ENCODE measurements at places on chromosomes 6 and 20.

- H3K27me3 ChIP-seq: peaks cover 58% of the 10 kb centered on the region
- H3K4me1 ChIP-seq: no peaks in the 10 kb centered on the region
- no peak overlapping the region for H3K27ac ChIP-seq
- H3K4me3 ChIP-seq: no peak overlapping the region
Observed at GRCh38 chr20:20375862-20376261, 8.0 kb downstream of the INSM1 start.

DNA sequence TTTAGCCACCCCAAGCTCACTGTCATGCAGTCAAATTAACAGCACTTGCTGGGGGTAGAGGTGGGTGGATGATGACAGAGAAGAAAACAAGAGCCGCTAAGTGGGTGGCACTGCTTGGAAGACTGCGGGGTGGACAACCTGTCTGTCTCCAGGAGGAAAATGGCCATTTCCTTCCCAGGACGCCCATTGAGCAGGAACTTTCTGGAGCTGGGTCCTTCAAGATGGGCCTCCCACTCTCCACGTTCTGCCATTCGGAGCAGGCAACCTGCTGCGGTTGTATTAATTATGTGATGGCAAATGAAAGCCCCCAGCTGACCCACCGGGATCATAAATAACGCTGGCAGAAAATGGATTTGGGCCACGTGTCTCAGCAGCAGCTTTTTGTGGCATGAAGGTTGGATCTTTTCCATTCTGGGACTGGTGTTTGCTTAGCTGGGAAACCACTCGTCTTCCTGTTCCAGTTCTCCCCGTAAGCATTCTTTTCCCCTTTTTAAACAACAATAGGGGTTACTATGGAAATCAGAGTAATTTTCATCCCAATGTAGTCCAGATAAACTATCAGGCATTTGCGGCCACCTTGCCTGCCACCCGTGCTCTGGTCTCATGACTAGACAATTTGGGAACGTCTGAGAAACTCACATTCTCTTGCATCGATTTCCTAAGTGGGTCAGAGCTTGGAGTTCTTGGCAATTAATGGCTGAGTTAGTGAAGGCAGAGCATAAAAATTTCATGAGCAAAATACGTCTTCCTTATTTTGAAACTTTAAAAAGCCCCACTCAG lies 215.5 kb downstream of the ANKRD60 start:
- peaks cover 43% of the 10 kb centered on the region for H3K27me3 ChIP-seq
- no peak for DNase-seq
- no peaks in the 10 kb centered on the region for H3K36me3 ChIP-seq
- H3K4me1 ChIP-seq: no peaks in the 10 kb centered on the region
- no peak overlapping the region for H3K27ac ChIP-seq
- no peak overlapping the region for H3K4me3 ChIP-seq

DNA sequence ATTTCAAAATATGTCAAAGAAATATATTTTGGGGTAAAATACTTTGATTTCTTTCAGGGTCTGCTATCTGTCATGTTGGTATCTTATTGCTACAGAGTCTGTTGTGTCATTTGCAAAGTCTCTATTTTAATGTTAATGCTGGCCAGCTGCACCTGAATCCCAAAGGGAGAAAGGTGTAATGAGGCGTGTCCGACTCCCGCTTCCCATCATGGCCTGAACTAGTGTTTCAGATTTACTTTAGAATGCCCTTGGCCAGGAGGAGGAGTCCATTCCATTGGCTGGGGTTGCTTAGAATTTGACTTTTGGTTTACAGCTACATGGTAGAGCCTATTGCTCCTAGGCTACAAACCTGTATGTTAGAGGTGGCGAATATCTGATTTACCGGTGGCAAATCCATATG lies 69.3 kb downstream of the FAM50B start:
- H3K27me3 ChIP-seq: peaks cover 17% of the 10 kb centered on the region
- H3K27ac ChIP-seq: no peak overlapping the region
- no peaks in the 10 kb centered on the region for H3K36me3 ChIP-seq
- H3K4me3 ChIP-seq: no peak overlapping the region

DNA sequence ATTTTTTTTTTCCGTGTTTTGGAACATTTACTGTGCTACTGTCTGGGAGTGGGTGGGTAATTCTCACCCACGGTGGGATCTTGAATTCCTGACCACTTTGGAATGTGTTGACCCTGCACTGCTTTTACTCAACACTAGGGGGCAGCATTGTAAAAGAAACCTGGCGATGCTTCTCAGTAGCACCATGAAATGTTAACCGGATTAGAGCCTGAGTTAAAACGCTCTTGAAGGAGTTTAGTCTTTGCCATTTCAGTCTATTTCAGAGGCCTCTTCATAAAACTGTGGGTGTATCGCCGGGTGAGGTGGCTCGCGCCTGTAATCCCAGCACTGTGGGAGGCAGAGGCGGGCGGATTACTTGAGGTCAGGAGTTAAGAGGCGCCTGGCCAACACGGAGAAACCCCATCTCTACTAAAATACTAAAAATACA lies 114.4 kb upstream of the PRND start:
- peaks cover 28% of the 10 kb centered on the region for H3K4me1 ChIP-seq
- peak; percentile 67 for DNase-seq
- H3K4me3 ChIP-seq: no peak overlapping the region
- no peaks in the 10 kb centered on the region for H3K36me3 ChIP-seq
- peaks cover 12% of the 10 kb centered on the region for H3K27me3 ChIP-seq

- H3K4me1 ChIP-seq: no peaks in the 10 kb centered on the region
- peaks cover 9% of the 10 kb centered on the region for H3K27me3 ChIP-seq
- H3K27ac ChIP-seq: no peak overlapping the region
- no peak for DNase-seq
- H3K36me3 ChIP-seq: no peaks in the 10 kb centered on the region
Observed at GRCh38 chr6:148548749-148549140, 198.1 kb upstream of the UST start.

GRCh38 chr20:15653396-15654207 lies 919.6 kb downstream of the KIF16B start:
- peaks cover under 1% of the 10 kb centered on the region for H3K36me3 ChIP-seq
- no peaks in the 10 kb centered on the region for H3K4me1 ChIP-seq
- H3K27me3 ChIP-seq: no peaks in the 10 kb centered on the region
- H3K4me3 ChIP-seq: no peak overlapping the region
- no peak for DNase-seq

GRCh38 chr6:162416831-162417537 lies 310.6 kb downstream of the PRKN start:
- no peak overlapping the region for H3K4me3 ChIP-seq
- no peaks in the 10 kb centered on the region for H3K4me1 ChIP-seq
- no peak for DNase-seq
- H3K27ac ChIP-seq: no peak overlapping the region
- no peaks in the 10 kb centered on the region for H3K27me3 ChIP-seq
- no peaks in the 10 kb centered on the region for H3K36me3 ChIP-seq

DNA sequence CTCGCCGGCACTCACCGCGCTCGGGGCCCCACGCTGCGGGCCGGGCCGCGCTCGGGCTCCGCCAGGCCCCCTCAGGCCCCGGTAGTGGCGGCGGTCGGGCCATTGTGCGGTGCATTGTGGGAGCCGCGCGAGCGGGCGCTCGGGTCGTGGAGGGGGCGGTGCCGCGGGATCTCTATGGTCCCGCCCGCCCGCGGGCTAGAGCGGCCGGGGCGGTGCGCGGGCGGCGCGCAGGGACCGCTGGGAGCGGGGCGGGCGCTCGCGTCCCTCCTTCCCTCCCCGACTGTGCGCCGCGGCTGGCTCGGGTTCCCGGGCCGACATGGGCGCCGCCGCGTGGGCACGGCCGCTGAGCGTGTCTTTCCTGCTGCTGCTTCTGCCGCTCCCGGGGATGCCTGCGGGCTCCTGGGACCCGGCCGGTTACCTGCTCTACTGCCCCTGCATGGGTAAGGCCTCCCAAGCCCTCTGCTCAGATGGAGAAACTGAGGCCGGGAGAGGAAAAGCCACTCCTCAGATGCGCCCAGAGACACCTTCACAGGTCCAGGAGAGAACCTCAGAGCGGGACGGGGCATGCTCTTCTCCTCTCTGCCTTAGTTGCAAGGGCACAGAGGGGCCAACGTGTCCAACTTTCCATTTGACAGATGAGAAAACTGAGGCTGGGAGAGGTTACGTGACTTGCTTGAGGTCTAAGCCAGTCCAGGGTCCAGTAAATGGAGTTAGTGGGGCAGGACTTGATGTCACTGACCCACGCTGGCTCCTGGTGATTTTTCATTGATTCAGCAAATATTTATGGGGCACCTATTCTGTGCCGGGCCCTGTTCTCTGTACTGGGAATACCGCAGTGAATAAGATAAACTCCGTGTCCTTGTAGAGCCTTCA lies at the start of the genes PLAGL2 and POFUT1:
PLAGL2 (minus strand) TSS at position 118 of the 873 bp plus-strand sequence. CDS start 5,565 bp downstream, outside the sequence.
POFUT1 (plus strand) TSS at position 255 of the 873 bp plus-strand sequence; CDS start at position 317, 62 bp downstream.
- peak within 1 kb of the TSS; percentile 96 for H3K27ac ChIP-seq
- peaks cover 77% of the 10 kb centered on the region for H3K4me1 ChIP-seq
- H3K27me3 ChIP-seq: no peaks in the 10 kb centered on the region
- peak within 1 kb of the TSS; percentile 96 for H3K4me3 ChIP-seq

DNA sequence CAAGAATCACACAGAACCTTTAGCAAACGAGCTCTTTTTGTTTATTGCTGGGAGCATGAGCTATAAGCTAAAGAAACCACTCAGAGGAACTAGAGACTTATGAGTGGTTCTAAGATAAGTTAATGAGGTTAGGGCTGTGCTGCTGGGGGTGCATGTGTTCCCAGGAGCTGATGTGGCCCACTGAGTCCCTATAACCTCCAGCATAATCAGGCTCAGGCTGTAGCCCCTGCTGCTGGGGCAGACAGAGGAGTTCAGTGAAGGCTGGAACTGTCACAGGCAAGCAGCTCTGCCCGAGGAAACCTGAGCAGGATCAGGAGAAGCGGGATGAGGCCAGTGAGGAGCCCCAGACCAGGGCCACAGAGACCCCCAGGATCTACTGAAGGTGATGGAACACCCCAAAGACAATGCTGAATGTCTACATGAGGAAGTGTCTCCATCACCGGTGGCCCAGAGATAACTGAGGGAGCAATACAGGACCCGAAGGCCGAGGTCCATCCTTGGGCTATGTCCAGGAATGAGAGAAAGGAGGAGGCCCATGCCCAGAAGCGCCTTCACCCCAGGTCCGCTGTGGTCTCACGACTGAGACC lies 17.3 kb downstream of the TUBB2B start:
- H3K4me3 ChIP-seq: no peak overlapping the region
- no peaks in the 10 kb centered on the region for H3K4me1 ChIP-seq
- DNase-seq: no peak
- no peak overlapping the region for H3K27ac ChIP-seq
- H3K36me3 ChIP-seq: peaks cover 13% of the 10 kb centered on the region

- no peak overlapping the region for H3K27ac ChIP-seq
- no peaks in the 10 kb centered on the region for H3K36me3 ChIP-seq
- no peak for DNase-seq
- H3K27me3 ChIP-seq: peaks cover 10% of the 10 kb centered on the region
- H3K4me1 ChIP-seq: no peaks in the 10 kb centered on the region
- H3K4me3 ChIP-seq: no peak overlapping the region
Observed at GRCh38 chr6:28188111-28188979, 36.7 kb upstream of the ZSCAN9 start.

- peak overlapping the region; percentile 75 for H3K4me3 ChIP-seq
- DNase-seq: peak; percentile 46
- peaks cover 15% of the 10 kb centered on the region for H3K36me3 ChIP-seq
- H3K27ac ChIP-seq: peak overlapping the region; percentile 89
- no peaks in the 10 kb centered on the region for H3K27me3 ChIP-seq
Observed at GRCh38 chr6:144349690-144350527, 64.8 kb downstream of the UTRN start.

DNA sequence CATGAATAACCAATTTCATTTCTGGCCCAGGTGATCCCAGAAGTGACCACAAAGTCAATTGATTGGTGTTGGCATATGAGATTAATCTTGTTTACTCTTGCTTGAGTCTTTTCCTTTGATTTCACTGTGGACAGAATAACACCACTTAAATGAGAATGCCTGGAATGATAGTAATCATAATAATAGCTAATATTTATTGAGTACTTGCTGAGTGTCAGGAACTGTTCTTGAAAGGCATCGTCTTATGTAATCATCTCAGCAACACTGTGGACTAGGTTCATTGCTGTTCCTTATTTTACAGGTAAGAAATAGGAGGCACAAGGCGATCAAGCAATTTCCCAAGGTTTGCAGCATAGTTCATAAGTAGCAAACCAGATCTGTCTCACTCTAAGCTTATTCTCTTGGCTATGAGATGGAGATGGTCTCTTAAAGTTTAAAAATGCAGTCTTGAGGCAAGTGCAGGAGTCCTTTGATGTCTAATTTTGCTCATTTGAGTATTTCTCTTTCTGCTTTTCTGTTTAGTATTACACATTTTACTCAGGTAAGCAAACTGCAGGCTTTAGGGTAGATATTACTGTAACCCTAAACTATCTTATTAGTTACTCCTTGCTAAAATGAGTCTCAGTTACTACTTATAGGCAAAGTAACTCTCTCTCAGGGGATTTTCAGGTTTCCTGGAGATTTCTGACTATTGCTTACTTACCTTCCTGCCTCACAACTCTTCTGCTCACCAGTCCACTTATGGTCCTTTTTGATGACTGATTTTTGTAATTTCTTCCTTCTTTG lies 6.3 kb downstream of the ADGRG6 start:
- no peak for DNase-seq
- H3K27ac ChIP-seq: no peak overlapping the region
- no peaks in the 10 kb centered on the region for H3K4me1 ChIP-seq
- no peaks in the 10 kb centered on the region for H3K36me3 ChIP-seq
- no peak overlapping the region for H3K4me3 ChIP-seq
- peaks cover 5% of the 10 kb centered on the region for H3K27me3 ChIP-seq

DNA sequence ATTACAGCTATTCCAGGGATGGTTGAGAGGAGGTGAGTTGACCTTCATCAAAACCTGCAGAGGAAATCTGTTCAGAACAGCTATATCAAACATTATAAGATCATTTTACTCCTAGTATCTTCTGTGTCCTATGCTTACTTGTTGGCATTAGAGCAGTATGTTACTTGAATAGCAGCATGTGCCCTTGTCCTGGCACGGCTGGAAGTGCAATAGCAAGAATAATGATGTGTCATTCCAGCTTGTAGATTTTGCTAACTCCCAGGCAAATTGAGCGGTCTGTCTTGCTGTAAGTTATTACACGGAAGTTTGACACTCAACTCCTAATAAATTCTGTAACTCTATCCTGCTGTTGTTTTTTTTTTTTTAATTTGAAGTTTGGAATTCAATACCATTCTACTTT lies 385.5 kb downstream of the TENT5A start:
- H3K4me1 ChIP-seq: no peaks in the 10 kb centered on the region
- no peaks in the 10 kb centered on the region for H3K27me3 ChIP-seq
- DNase-seq: no peak

- DNase-seq: no peak
- no peaks in the 10 kb centered on the region for H3K36me3 ChIP-seq
- H3K4me1 ChIP-seq: no peaks in the 10 kb centered on the region
- no peaks in the 10 kb centered on the region for H3K27me3 ChIP-seq
- H3K4me3 ChIP-seq: no peak overlapping the region
Observed at GRCh38 chr20:19381947-19382346, 169.5 kb downstream of the SLC24A3 start.

GRCh38 chr6:36659271-36659670 lies 19.2 kb upstream of the CDKN1A start:
- H3K4me3 ChIP-seq: no peak overlapping the region
- DNase-seq: no peak
- H3K27me3 ChIP-seq: peaks cover 8% of the 10 kb centered on the region
- H3K4me1 ChIP-seq: peaks cover 28% of the 10 kb centered on the region
- H3K36me3 ChIP-seq: no peaks in the 10 kb centered on the region

DNA sequence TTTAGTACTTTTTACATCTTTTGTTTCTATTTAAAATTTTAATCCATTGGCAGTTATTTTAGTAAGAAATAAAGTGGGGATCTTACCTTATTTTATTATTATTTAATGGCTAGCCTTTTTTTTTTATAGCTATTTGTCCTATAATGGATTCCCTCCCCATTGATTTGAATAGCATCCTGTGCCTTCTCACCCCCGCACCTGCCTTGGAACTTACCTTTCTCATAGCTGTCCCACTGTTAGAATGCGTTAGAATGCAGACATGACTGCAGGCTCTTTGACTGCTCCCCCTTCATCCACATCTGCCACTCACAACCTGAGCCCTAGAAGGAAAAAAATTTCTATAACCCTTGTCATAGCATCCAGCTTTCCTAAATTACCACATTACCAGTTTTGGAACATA lies 9.1 kb downstream of the PKIB start:
- no peaks in the 10 kb centered on the region for H3K4me1 ChIP-seq
- no peak overlapping the region for H3K27ac ChIP-seq
- no peak for DNase-seq
- no peak overlapping the region for H3K4me3 ChIP-seq
- peaks cover 8% of the 10 kb centered on the region for H3K36me3 ChIP-seq

Data from naive B cell (primary cell).